ENCODE measurements at places on chromosomes 2 and 18.

- DNase-seq, result no peak
Measured at GRCh38 chr2:40039549-40039948, 260.5 kb upstream of the THUMPD2 start.

GRCh38 chr2:134917888-134918525, 615 bp upstream of the CCNT2 start:
- DNase-seq, result no peak

- no peak for DNase-seq
Measured at GRCh38 chr2:26430826-26431225, 29.1 kb downstream of the DRC1 start.

DNA sequence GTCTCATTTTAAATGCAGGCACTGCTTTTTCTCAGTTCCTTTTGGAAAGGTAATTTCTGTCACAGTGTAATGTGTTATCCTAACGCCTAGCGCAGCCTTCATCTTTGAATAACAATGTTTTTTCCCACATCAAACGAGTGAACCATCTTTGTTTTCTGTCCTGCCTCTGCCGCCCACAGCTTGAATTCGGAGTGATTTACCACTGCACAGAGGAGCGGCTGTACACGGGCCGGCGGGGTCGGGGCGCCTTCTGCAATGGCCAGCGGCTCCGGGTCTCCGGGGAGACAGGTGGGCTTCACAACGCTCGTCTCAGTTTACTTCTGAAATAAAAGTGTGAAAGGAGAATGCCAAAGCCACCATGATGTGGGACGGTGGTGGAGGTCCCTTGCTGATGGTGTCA, 32.8 kb downstream of the IMPA2 start:
- no peak for DNase-seq

GRCh38 chr2:30326497-30326896, 95.2 kb downstream of the LBH start:
- DNase-seq, result no peak

DNA sequence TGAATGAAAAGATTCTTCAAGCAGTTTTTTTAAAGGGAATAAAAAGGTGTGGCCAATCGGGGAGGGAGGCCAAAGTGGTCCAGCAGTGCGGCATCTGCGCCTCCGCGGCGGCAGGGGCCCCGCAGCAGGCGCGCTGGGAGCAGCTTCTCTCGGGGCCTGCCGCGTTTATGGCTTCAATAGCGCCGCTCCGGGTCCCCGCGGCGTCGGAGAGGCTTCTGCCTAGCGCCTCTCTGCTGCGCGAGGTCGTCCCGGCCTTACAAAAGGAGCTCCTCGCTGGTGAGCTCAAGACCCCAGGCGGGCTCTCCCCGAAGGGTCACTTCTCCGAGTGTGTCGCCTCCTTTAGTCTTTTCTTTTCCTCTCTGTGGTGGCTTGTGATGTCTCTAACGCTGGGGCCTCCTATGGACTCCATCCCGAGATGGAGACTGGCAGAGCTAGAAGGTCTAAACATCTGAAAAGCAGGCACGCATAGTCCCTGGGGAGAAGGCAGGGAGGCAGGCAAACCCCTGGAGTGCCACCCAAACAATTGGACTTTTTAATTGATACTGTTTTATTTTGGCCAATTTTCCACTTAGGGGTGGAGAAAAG, 67.1 kb downstream of the SUMO1 start:
- no peak for DNase-seq

GRCh38 chr2:16515696-16516095, 149.9 kb downstream of the CYRIA start:
- no peak for DNase-seq

GRCh38 chr2:101958061-101958460, 33.7 kb upstream of the IL1R2 start:
- DNase-seq, result no peak

DNA sequence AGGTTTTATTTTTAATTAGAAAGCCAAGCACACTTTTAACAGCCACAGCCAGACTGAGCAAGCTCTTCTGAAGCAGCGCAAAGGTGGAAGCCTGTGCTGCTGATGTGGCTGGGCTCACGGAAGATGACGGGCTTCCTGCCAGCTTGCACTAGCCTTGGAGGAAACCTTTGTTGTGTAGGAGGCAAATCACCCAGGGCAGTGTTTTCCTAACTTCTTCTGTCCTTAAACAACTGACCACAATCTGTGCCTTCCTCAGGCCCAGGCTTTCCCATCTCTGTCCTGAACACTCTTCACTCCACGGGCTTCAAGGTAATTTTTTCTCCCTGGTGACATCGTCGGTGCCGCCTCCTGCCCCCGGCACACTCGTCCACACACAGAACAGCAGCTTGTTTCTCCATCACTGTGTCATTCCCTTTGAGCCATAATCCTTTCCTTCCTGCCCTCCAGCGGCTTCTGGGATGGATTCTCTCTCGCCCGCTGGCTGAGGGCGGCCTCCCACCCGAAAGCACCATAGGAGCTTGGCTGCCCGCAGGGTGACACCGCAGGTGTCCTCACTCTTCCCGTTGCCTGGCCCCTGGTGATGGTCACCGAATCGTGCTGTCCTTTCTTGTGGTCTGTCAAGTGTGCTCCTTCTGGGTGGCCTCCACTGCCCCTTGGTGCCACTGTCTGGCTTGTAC, 31.1 kb upstream of the INHBB start:
- DNase-seq, result no peak

DNA sequence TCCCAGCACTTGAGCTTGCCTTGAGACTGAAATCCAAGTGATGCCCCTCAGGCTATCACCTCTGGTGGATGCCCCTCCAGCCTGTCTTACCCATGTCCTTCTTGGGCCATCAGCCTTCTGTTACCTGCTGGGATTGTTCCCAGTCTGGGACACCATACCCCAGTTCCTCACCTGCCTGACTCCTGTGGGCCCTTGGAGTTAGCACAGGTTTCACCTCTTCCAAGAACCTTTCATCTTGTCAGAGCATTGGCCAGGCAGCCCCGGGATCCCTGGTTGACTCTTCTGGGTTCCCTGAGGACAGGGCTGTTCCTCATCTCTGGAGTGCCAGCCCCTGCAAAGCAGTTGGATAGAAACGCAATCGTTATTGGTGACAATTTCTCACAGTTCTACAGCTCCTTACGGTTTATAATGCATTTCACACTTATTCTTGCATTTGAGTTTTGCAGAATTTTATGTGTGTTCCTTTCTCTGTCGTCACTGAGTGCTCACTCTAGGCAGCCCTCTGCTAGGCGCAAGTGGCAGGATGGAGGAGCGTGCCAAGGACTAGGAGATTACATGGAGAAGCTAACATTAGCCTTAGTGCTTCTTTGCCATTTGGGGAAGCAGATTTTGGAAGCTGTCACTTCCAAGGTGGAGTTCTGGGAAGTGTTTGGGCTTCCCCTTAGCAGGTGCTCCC, 139.7 kb downstream of the DDX1 start:
- DNase-seq, result no peak

DNA sequence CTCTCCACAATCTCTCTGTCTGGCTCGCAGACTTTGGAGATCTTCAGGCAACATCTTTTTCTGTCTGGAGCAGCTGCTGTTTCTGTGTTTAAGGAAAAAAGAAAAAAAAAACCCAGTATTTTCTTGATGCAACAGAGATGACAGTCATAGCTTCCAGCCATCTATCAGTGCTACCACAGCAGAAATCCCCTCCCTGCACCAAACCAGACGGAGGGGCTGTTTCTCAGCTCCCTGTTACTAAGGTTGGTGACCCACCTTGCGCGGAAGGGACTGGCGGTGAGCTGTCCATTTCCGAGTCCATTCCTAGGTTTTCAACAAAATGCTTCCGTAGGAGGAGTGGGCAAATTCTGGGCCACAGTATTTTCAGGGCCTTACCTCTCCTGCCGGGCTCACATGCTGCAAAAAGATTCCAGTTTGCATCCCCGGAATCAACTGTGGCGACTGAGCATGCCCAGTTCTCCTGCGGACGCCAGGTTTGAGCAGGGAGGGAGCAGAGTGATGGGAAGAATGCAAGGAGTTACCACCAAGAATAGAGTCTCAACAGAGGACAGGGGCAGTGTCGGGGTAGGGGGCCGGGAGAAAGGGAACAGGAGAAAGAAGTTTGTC, 1.2 kb downstream of the SLC4A10 start:
- DNase-seq, result peak; percentile 3

- DNase-seq, result no peak
Measured at GRCh38 chr2:40480073-40480472, 28.2 kb upstream of the SLC8A1 start.

- no peak for DNase-seq
Measured at GRCh38 chr18:23225503-23225902, 90.2 kb downstream of the CABLES1 start.

GRCh38 chr2:177828557-177828956, 244.0 kb downstream of the PDE11A start:
- no peak for DNase-seq

DNA sequence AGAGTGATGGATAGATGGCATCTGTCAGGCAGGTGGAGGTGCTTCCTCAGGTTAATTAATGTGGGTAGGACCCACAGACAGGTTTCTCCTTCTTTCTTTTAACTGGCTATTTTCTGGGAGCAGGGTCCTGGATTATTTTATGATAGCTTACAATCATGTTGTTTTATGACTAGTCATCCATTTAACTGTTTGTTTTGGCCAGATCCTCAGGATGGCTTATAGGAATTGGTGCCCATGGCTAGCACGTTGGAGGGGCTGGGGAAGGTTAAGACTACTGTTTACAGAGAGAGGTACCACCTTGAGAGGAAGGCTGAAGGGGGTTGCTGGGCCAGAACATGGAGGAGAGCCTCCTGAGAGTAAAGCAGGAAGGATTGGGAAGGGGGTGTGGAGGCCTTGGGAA, 78.0 kb upstream of the MGAT5 start:
- DNase-seq, result no peak

DNA sequence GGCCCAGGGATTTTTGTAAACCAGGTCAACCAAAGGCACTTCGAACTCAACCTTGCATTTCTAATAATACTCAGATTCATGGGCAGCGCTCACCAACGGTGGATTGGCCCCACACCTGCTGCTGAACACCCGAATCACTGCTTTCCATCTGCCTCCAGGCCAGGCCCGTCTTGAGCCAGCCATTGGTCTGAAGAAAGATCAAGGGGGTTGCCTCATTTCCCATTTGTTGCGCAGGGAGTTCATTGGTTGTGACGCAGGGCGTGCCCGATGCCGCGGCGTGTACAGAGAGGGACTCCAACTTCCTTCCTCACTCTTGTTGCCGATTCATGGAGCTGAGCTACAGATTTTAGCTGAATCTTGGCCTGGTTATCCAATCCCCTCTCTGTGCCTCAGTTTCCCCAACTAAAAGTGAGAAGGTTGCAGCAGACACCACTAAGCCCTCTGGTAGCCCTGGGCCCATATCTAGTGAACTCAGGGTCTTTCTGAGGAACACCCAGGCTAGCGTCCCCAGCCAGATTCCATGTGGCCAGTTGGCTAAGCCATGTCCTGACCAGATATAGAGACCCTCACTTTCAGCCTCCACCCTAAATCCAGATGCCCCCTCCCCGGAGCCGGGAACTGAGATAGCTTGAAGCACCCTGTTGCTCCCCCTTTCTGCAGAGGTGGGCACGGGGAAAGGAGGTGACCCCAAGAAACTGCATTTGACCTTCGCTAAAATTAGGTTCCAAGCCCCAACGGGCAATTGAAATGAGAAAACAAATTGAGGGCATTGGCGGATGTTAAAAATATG, 60.9 kb upstream of the HPCAL1 start:
- no peak for DNase-seq

- no peak for DNase-seq
Measured at GRCh38 chr2:43114210-43114609, 112.2 kb downstream of the ZFP36L2 start.

- DNase-seq, result no peak
Measured at GRCh38 chr18:31835528-31836133, 75.0 kb upstream of the SLC25A52 start.

- DNase-seq, result no peak
Measured at GRCh38 chr2:70094978-70095719, 7.9 kb downstream of the PCBP1 start.

- no peak for DNase-seq
Measured at GRCh38 chr2:3535794-3536681, 16.7 kb upstream of the ADI1 start.

- no peak for DNase-seq
Measured at GRCh38 chr2:96551605-96552314, 15.2 kb downstream of the ARID5A start.

DNA sequence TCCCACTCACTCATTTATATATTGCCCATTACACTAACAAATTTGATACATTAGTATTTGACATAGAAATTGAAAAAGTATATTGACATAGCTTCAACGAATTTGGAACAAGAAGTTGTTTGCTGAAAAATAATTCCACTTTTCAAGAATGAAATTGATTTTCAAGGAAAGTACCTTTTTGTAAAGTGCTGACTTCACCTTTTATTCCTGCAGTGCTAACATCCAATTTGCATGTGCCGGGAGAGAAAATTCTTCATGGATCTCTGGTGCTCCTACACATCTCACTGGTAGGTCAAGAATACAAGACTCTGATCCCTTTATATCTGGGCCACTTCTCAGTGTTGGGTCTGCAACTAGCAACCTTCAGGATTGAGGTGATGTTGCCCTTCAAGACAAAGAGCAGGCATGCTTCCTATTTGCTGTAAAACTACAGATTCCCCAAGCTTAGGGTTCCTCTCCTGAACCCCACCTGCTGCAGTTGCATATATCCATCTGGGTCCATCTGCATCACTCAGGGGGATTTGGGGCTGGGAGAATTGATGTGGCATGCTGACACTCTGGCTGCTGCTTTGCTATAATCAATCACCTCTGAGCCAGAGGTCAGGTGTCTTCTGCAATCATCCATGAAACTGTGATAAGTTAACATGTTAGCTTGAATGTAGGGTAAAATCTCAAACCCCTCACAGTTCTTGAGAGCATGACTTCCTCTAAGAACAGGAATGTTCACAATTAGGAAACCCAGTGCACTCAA, 108.4 kb upstream of the TTN start:
- DNase-seq, result no peak

- no peak for DNase-seq
Measured at GRCh38 chr2:176435729-176436128, 166.5 kb downstream of the MTX2 start.

DNA sequence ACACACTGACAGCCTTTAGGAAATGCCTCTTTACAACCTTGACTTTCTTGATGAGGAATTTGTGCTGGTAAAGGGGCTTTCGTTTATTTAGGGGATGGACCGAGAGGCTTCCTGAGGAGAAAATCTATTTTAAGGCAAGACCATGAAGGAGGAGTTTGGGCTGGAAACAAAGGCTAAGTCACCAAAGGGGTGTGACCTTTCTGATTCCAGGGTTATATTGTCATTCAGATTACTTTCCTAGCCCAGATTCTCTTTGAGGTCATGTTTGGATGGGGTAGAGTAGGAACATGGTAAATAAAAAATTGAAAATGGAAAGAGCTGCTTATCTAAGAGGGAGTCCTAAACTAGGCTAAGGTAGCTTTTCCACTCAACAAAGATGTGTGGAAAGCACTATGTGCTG, 77.1 kb upstream of the UGP2 start:
- no peak for DNase-seq

DNA sequence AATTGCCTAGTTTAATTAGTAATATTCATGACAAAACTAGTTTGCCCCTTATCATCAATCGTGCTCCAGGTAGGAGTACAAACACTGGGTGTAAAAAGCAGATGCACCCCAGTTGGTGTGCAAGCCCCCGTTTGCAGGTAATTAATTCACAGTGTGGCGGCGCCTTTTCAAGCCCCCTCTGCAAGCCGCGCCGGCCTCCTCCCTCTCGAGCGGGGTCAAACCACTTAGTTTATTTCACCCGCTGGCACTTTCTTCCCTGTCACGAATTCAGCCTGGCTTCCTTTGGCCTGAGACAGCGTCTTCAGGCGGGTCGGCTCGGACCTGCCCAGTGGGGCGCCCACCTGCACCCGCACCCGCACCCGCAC, 64.7 kb upstream of the MAPRE2 start:
- no peak for DNase-seq

GRCh38 chr2:221451862-221452788, 120.0 kb downstream of the EPHA4 start:
- no peak for DNase-seq

Data from hypothalamus (tissue), 51 donors.